ENCODE measurements at places on chromosomes 12 and 14. TPM values are rescaled to one million over a fixed set of nuclear protein-coding genes. Genes with fewer than 3 reads are reported as not detected.

The TPH2 gene
- not detected for total RNA-seq

The CLEC1B gene
- total RNA-seq = not detected

The INHBC gene
- not detected for total RNA-seq

DNA sequence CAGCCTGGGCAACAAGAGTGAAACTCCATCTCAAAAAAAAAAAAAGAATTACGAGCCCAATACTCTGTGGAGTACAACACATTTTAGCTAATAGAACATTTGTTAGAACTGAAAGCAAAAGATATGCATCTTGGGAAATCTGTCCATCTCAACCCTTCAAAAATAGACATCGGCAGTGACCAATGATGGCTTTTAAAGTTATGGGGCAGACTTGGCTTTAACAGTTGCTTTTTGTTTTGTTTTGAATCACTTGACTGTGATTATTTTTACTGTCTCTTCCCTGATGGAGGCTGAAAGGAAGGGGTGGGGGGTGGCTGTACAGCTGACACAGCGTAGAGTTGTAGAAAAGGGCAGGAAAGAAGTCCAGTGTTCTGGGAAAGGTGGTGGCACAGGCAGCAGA lies 2.2 kb downstream of the FKBP11 start:
- DNase-seq = no peak

DNA sequence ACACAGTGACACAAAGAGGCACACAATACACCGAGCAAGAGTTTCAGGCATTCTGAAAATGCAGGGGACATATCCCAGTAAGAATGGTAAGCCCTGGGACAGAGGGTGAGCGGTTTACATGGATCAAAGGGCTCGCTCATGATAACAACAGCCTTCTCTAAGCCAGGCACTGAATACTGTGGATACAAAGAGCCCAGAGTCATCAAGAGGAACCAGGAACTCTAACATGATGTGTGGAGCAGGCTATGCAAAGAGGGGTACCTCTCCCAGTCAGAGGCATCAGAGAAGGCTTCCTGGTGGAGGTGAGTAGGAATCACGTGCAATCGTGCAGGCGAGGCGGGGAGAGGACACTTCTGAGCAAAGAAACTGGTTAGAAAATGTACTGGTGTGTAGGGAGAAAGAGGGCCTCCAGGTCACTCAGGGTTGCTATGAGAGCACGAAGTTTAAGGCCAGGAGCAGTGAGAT lies 76.9 kb upstream of the EEA1 start:
- DNase-seq = no peak

DNA sequence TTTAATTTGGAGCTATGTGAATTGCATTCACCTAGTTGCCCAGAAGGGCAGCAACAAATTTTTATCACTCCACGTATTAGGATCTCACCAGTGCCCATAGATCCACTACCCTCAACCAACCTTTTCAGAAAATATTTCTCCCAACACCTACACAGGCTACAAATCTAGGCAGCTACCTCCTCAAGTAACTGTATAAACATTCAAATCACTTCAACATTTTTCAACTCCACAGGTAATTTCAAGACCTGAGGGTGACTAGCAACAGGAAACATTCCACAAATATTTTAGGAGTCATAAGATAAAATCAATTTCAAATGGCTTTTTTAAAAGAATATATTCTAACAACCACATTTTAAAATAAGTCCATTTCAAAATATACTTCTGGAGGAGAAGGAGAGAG lies 12.9 kb downstream of the PHLDA1 start:
- no peak for DNase-seq

DNA sequence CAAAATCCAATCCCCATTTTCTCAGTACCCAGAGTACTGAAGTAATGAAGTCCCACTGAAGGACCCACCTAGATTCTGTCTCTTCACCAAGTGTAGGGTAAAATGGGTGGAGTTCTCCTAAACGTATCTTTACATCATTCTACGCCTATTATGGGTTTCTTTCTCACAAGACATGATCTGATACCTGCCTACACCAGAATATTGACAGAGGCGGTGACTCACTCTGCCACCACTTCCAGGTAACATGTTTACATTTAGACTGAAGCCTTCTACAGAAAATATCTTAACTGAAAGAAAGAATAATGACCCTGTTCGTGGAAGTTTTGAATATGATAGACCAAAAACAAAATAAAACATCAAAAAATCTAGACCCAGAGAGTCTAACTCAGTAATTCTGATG lies 89.8 kb downstream of the BTG1 start:
- DNase-seq = peak; percentile 66

DNA sequence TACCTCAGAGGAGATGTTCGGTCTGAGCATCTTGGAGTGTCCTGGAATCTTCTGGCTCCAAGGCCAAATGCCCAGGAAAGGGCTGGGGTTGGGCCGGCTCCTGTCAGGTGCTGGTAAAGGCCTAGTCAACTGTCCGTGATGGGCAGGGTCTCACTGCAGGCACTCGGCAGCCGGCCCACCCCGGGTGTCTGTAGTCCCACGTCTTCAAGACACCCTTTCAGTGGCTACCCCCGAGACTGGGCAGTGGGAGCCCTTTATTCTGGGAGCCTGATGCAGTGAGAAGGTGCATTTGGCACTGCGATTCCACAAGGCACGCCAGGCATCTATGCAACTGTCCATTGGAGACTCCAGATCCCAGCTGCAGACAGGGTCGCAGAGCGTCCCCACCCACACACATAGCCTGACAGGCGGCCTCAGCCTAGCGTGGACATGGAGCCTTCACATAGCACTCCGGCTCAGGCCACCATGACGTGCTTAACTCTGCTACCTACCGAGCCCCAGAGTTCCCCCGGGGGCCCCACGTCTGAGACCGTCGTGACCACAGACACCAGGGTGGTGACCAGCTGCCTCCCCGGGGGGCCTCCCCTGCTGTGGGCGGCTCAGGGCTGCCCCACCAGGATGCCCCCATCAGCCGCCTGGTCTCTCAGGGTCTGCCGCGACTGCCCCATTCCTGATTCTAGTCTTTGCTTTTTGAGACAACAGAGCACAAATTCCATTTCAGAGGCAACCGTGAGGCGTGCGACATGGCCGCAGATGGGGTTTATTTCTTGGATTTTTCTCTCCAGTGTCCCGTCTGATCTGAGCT lies 331.8 kb upstream of the SFSWAP start:
- no peak for DNase-seq

DNA sequence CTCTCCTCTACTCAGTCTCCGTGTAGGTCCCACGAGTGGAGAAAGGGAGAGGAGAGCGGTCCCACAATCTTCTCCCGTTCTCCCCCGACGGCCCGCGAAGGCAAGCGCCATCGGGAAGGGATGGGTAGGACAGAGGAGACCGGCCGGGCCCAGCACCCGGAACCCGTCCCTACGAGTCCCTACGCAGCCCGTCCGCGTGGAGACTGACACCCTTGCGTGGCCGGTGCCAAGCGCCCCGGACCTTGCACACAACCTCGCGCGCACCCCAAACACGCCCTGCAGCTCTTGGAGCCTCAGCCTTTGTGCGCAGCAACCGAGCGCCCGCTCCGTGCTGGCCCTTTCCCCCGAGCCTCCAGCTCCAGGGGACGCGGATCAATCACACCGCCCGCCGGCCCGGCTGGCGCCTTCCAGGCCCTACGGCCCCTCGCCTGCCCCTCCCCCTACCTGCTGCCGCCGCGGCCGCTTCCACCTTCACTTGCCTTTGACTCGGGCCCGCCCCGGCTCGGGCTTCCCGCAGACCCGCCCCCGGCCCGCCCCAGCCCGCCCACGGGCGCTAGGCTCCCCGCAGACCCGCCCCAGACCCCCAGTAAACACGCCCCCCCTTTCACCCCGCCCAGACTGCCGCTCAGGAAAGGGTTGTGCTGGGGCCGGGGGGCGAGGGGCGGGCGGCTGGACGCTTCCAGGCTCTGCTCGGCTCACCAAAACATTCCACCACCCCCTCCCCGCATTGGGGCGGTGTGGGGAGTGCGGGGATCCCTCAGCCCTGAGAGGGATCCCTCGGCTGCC lies at the start of gene NDRG2:
Gene NDRG2 (minus strand): TSS at position 477 of the 786 bp plus-strand sequence. CDS start 1,746 bp downstream, outside the sequence.
- DNase-seq = peak; percentile 75

GRCh38 chr12:75862692-75863471 lies 168.7 kb downstream of the PHLDA1 start:
- DNase-seq = no peak

DNA sequence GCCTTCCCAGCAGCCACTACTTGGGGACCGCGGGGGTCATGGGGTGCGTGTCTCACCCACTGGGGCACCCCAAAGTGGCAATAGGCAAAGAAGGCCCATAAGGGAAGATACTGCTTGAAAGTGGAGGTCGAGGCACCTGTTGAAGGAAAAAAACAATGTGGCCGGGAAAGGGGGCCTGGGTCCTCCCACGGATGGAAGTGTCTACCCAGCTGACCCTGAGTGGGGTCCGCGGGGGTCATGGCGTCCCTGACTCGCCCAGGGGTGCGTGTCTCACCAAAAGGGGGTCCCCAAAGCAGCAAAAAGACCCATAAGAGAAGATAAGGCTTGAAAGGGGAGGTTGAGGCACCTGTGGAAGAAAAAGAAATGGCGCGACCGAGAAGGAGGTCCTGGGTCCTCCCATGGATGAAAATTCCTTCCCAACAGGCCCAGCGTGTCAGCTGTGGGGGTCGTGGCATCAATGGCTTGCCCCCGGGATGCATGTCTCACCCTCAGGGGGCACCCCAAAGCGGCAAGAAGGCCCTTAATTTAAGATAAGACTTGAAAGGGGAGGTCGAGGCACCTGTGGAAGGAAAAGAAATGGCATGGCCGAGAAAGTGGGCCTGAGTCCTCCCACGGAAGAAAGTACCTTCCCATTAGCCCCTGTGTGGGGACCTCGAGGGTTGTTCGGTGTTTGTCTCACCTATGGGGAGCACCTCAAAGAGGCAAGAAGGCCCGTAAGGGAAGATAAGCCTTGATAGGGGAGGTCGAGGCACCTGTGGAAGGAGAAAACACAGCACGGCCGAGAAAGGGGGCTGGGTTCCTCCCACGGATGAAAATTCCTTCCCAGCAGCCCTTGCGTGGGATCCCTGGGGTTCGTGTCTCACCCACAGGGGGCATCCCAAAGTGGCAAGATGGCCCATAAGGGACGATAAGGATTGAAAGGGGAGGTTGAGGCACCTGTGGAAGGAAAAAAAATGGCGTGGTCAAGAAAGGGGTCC lies 266.0 kb downstream of the ALG10 start:
- no peak for DNase-seq

DNA sequence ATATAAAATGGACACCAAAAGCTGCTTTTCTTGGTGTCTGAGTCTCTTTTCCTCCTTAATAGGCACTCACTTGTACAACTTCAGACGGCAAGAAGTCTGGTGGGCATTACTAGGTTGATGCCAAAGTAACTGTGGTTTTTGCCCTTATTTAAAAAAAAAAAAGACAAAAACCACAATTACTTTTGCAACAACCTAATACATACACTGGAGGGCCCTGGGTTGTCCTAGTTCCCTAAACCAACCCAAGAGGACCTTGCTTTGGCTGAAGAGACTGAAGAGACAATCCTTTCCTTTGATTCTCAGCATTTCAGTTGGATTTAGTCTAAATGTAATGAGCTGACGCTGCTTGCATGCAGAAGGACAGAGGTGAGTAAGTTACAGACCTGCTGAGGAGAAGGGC lies 16.2 kb upstream of the PLEKHG3 start:
- DNase-seq = no peak

- no peak for DNase-seq
Measured at GRCh38 chr14:69855180-69855832, 23.9 kb upstream of the SMOC1 start.

DNA sequence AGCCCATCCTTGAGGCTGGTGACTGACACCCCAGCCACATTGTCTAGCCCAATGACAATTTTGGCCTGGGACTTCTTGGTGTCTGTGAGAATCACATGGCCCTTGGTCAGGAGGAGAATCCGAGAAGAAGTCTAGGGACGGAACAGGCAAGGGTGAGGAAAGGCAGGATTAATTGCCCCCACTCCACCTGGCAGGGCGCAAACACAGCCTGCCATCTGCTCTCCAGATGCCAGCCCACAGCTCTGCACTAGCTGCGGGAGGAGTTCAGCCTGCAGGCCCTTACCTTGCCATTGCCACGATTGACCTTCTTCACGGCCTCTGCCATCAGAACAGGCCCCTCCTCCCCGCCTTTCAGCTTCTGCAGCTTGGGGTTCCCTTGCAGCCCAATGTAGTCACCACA lies 13.1 kb upstream of the TAC3 start:
- DNase-seq = no peak

DNA sequence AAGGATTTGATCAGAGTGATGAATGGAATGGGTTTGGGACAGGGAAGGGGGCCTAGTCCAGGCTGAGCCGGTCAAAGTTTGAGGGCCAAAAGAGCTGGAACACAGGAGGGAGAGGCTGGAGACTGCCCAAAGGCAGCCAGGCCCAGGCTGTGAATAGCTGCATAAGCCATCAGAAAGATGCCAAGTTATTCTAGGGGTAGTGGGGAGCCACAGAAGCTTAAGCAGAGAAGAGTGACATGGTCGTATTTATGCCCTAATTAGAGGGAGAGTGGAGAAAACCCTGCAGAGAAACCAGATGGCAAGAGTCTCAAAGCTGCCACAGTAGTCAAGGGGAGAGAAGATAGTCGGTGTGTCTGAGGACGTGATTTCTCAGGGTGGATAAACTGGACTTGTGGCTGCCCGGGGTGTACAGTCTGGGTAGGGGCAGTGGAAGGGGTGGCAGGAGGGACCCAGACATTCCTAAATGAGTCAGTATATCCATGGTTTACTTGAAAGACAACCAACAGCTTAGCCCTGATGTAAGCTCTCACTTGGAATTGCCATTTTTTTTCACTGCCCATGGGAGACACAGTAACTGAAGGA lies 99.2 kb downstream of the PRICKLE1 start:
- no peak for DNase-seq

GRCh38 chr12:43208627-43209026 lies 343.4 kb downstream of the ADAMTS20 start:
- DNase-seq = no peak

DNA sequence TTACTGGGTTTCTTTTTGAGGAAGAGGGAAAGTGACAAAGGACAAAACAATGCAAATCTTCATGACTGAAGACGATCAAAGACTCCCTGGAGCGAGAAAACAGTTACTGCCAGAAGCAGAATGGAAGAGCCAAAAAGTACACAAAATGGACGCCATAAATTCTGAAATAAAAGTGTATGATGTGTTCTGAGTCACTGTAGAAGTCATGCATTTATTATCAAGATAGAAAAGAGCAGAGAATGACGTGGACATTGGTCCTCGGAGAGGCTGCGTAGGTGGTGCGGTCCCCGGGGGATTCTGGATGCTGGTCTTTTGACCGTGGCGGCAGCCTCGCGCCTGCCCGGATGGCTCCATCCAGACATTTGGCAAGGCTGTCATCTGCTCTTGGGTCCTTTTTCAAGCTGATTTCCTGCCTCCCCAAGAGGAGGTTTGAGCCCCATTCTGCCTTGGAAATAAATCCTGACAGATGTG lies 52.8 kb downstream of the C14orf132 start:
- DNase-seq = no peak

GRCh38 chr14:52351233-52352060 lies 37.3 kb downstream of the PTGER2 start:
- DNase-seq = peak; percentile 39

DNA sequence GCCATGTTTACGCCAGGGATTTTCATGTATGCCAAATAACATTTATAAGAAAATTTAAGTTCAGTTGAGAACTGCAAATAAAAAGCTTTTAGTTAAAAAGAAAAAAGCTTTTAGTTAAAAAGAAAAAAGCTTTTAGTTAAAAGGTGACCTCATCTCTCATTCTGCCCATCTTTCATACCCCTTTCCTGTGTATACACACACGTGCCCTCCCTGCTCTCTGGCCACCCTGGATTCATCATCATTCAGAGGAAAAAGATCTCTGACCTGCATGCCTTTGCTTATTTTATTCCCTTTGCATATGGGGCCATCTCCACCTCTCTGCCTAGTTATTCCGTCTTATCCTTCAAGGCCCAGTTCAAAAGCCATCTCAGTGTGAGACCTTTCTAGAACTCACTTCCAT lies 38.1 kb upstream of the CDK17 start:
- DNase-seq = no peak
